Karpas-422 (cell line): ENCODE measurements at places on chromosomes 12 and 14. TPM values are rescaled to one million over a fixed set of nuclear protein-coding genes. Genes with fewer than 3 reads are reported as not detected.

Gene CD27
- 155 and 203 TPM in 2 replicates for total RNA-seq

Gene NAV3
- total RNA-seq, result 0.04 and 3.4 TPM in 2 replicates

- no peak for DNase-seq
Measured at GRCh38 chr14:89348722-89349121, 68.3 kb downstream of the FOXN3 start.

- DNase-seq, result no peak
Measured at GRCh38 chr12:98243190-98243589, 272.2 kb upstream of the TMPO start.

GRCh38 chr14:73254247-73255004 is 17.1 kb downstream of the PAPLN start:
- DNase-seq, result no peak
